ENCODE measurements at places on chromosomes 4 and X.

DNA sequence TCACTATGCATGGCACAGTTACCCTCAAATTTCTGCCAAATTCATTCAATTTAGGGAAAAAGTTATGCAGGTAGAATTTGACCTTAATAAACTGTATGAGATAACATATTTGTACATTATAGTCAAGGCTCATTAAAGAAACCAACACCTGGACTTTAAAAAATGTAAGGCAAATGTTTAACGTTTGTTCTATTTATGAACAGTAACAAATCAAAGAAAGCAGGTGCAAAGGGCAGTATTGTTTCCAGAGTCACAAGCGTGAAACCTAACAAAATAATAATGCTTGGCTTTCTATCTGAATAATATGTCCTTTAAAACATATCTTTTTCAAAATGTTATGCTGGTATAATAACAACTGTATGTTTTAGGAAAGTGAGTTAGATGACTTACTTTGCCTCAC lies 41.2 kb downstream of the LIN54 start:
- no peak for DNase-seq

GRCh38 chrX:107603429-107604159 lies 24.7 kb upstream of the PRPS1 start:
- no peak for DNase-seq

DNA sequence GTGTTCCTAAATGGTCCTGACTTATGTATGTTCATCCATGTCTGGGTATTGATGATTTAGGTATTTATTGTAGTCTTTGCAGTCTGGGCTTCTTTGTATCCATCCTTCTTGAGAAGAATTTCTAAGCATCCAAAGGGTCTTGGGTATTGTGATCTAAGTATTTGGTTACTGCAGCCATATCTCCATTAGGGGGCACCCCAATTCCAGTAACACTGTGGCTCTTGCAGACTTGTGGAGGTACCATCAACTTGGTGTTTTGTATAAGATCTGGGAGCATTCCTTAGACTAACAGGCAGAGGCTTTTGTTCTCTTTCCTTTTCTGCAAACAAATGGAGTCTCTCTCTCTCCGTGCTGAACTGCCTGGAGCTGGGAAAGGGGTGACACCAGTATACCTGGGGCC lies 113.7 kb upstream of the NEXMIF start:
- DNase-seq: no peak

- no peak for DNase-seq
Measured at GRCh38 chr4:141580523-141580922, 55.9 kb upstream of the IL15 start.

DNA sequence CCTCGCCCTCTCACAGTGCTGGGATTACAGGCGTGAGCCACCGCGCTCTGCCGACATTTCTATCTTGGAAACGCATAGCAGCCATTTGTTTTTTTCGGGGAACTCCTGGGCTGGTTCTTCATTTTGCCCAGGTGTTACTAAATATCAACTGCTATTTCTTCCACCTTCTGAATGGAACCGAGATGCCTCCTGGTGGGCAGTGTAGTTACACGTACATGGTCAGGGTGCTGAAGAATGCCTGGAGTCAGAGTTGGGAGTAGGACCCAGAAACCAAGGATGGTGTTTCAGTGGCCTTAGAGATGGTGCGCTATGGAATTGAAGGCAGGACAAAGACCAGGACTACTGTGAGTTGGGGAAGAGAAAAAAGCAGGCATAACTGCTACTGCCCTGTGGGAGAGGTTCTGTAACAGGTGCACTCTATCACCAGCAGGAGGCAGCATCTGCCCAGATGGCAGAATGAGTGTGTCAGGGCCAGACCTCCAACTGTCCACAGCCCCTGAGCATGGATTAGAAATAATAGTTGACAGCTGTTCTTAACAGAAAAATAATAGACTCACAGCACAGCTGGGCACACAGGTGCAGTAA lies 81.7 kb downstream of the ZC4H2 start:
- no peak for DNase-seq

DNA sequence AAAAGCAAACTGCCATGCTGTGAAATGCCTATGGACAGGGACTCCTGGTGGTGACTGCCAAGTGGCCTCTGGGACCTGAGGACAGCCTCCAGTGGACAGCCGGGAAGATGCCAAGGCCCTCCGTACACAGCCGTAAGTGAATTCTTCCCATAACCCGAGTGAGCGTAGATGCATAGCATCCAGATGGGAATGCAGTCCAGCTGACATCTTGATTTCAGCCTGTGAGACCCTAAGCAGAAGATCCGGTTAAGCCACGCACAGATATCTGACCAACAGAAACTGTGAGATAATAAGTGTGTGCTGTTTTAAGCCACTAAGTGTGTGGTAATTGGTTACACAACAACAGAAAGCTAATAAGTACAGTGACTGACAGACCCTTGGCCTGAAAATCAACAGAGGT lies 55.9 kb downstream of the TMEM156 start:
- no peak for DNase-seq

DNA sequence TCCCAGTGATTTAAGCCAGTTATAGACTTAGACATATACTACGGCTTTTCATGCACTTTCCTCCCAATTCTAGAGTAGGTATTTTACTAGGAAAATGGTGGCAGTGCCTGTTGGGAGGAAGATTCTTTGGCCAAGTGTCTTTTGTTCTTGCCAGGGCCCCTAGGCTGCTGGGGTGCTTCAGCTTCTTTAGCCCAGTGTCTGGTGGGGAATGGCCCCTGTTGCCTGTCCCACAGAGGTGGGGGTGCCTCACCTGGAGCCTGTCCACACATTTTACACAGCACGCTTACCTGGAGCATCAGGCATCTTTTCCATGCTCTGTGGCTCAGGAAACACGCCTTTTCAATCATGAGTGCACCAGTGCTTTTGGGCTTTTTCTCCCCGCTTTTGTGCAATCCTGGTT lies 33.2 kb upstream of the MSANTD1 start:
- no peak for DNase-seq
